Breast epithelium (tissue), 4 donors: ENCODE measurements at places on chromosomes 5 and 9. TPM values are rescaled to one million over a fixed set of nuclear protein-coding genes. Genes with fewer than 3 reads are reported as not detected.

DNA sequence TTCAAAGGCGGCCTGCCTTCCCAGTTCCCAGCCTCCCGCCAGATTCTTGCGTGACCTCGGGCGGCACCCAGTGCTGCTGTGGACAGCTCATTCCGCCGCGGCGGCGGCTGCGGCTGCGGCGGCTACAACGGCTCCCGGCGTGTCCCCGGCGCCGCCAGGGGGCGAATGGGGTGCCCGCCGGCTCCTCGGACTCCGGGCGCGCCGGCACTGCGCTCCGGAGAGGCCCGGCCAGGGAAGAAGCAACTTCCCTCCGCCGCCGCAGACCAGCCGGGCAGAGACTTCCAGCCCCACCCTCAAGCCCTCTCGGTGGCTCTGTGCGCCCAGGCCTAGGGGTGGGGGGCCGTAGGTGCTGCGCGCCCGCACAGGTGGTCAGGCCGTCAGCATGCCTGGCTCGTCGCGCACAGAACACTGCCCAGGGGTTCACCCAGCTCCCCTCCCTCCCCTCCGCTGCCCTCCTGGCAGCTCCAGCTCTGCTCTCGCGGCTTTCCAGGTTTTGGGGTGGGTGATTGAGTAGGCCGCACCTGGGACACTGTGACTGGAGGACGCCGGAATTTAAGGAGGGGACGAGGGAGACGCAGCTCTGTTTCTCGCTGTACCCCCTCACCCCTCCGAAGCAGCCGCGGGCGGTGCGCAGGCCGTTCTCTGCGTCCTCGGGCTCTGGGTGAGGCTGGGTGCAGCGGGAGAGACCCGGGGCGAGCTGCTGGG lies 20.2 kb downstream of the IGIP start:
- H3K36me3 ChIP-seq = no peaks in the 10 kb centered on the region
- peak; percentile 60 for DNase-seq
- no peaks in the 10 kb centered on the region for H3K27me3 ChIP-seq
- H3K4me3 ChIP-seq = peak overlapping the region; percentile 62
- H3K27ac ChIP-seq = no peak overlapping the region

- no peaks in the 10 kb centered on the region for H3K4me1 ChIP-seq
- no peak overlapping the region for H3K4me3 ChIP-seq
- H3K27me3 ChIP-seq = no peaks in the 10 kb centered on the region
- H3K27ac ChIP-seq = no peak overlapping the region
- DNase-seq = no peak
Measured at GRCh38 chr5:126373375-126374108, 49.7 kb upstream of the GRAMD2B start.

DNA sequence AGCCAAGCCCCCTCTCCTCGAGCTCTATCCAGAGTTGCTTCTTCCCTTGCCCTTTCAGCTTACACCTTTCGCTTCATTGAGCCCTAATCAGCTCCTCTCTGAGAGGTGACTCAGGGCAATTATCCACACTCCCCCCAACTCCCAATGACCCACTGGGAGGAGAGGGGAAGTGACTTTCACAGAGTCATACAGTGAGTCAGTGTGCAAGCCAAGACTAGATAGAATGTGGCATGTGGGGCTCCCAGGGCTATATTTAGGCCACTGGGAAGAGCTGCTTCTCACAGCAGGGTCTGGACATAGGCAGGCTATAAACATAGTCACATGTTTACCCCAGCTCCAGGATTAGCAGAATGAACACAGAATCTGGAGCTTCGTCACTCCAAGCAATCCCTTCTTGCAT lies 57.4 kb downstream of the NRG2 start:
- no peak for DNase-seq
- H3K4me3 ChIP-seq = no peak overlapping the region
- no peaks in the 10 kb centered on the region for H3K27me3 ChIP-seq
- no peak overlapping the region for H3K27ac ChIP-seq
- no peaks in the 10 kb centered on the region for H3K4me1 ChIP-seq

- no peaks in the 10 kb centered on the region for H3K27me3 ChIP-seq
- no peaks in the 10 kb centered on the region for H3K36me3 ChIP-seq
- no peak for DNase-seq
- no peak overlapping the region for H3K4me3 ChIP-seq
- no peaks in the 10 kb centered on the region for H3K4me1 ChIP-seq
- H3K27ac ChIP-seq = no peak overlapping the region
Measured at GRCh38 chr5:99543841-99544240, 615.0 kb upstream of the CHD1 start.

GRCh38 chr5:33509036-33509435 lies 68.3 kb downstream of the TARS1 start:
- H3K4me1 ChIP-seq = no peaks in the 10 kb centered on the region
- H3K27ac ChIP-seq = no peak overlapping the region
- H3K4me3 ChIP-seq = no peak overlapping the region
- no peaks in the 10 kb centered on the region for H3K36me3 ChIP-seq
- H3K27me3 ChIP-seq = no peaks in the 10 kb centered on the region

- H3K27me3 ChIP-seq = no peaks in the 10 kb centered on the region
- no peaks in the 10 kb centered on the region for H3K4me1 ChIP-seq
- DNase-seq = no peak
- H3K36me3 ChIP-seq = no peaks in the 10 kb centered on the region
- peak overlapping the region; percentile 82 for H3K27ac ChIP-seq
- no peak overlapping the region for H3K4me3 ChIP-seq
Measured at GRCh38 chr9:4137681-4138099, 162.2 kb downstream of the GLIS3 start.

- no peak overlapping the region for H3K27ac ChIP-seq
- H3K4me3 ChIP-seq = no peak overlapping the region
- no peaks in the 10 kb centered on the region for H3K27me3 ChIP-seq
- no peaks in the 10 kb centered on the region for H3K4me1 ChIP-seq
- H3K36me3 ChIP-seq = no peaks in the 10 kb centered on the region
Measured at GRCh38 chr9:90515510-90515909, 127.1 kb downstream of the DIRAS2 start.

DNA sequence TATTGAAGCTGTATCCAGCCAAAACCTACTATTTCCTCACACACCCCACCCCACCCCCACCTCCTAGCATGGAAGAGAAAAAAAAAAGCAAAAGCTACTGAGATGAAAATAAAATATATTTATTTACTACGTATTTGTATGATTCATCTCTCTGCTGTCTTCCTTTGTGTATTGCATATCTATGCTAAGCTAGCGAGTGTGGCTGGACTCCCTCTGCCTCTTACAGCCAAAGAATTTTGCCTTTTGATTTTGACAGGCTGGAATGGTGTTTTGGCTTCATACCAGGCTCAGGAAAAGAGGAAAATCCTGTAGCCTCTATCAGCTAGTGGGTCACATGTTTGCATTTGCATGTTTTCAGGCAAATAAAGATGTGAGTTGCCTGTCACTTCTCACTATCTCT lies 2.2 kb downstream of the ABLIM3 start:
- H3K4me3 ChIP-seq = no peak overlapping the region
- H3K36me3 ChIP-seq = no peaks in the 10 kb centered on the region
- DNase-seq = no peak

DNA sequence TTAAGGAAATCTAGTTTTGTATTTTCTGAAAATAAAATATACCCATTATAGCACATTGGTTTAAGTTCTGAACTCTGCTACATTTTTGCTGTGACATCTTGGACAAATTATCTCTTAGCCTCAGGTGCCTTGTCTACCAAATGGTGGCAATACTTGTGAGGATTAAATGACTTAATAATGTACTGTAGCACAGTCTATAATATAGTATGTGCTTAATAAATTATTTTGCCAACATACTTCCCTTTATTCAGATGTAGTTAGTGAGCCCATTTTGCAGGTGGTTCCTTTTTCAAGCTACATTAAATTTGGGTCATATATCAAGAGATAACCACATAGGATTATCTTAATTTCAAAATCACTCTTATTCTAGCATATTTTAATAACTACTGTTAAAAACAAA lies 3.2 kb downstream of the ETF1 start:
- no peak overlapping the region for H3K27ac ChIP-seq
- no peaks in the 10 kb centered on the region for H3K27me3 ChIP-seq
- no peak overlapping the region for H3K4me3 ChIP-seq
- peaks cover 26% of the 10 kb centered on the region for H3K4me1 ChIP-seq
- H3K36me3 ChIP-seq = no peaks in the 10 kb centered on the region
- no peak for DNase-seq

- H3K27me3 ChIP-seq = no peaks in the 10 kb centered on the region
- no peaks in the 10 kb centered on the region for H3K36me3 ChIP-seq
- no peaks in the 10 kb centered on the region for H3K4me1 ChIP-seq
- DNase-seq = no peak
Measured at GRCh38 chr9:76733096-76733495, 31.1 kb upstream of the PCA3 start.

DNA sequence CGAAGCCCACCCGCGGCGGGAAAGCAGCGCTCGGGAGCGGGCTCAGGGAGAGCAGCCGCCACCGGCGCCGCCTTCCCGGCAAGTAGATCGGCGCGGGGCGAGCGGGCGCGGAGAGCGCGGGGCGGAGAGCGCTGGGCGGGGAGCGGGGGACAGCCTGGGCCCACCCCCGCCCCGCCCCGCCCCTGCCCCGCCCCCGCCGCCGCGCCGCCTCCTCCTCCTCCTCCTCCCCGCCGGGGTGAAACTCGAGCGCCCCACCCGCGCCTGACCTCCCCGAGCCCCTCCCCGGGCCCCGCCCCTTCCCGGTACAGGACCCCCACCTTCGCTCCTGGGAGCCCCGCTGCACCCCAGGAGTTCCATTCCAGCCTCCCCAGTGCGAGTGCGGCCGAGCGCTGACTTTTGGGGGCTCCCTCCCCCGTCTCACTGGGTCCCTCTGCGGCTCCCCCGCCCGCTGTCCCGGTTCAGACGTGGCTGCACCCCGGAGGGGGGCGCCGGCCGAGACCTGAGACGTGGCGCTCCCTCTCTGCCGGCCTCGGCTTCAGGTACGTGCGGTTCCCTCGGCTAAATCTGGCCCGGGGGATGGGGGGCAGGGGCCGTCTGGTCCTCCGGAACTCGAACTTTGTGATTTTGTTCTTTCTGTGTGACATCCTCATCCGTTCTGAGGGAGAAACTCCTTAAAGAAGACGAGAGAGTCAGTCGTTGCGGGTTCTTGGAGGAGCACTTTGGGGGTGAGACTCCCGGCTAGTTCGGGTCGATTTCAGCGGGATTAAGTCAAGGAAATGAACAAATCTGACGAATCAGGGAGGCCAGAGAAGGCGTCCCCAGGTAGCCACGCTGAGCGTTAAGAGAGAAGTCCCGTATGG lies at the start of gene SEMA5A:
Gene SEMA5A (minus strand): TSS at position 84 of the 860 bp plus-strand sequence. CDS start 166,129 bp downstream, outside the sequence.
- H3K36me3 ChIP-seq = no peaks in the 10 kb centered on the region
- peak within 1 kb of the TSS; percentile 87 for H3K27ac ChIP-seq
- no peaks in the 10 kb centered on the region for H3K4me1 ChIP-seq
- no peaks in the 10 kb centered on the region for H3K27me3 ChIP-seq
- peak; percentile 69 for DNase-seq

TLE4 gene
- total RNA-seq = 25.0 TPM

CAVIN4 gene
- 0.33 TPM for total RNA-seq

DROSHA gene
- 52.5 TPM for total RNA-seq

GAS1 gene
- total RNA-seq = 99.9 TPM

PCDHB4 gene
- 9.2 TPM for total RNA-seq
